ENCODE measurements at places on chromosomes 4 and X.
A peak's percentile ranks its signal among the peaks of the same experiment; 100 is the strongest.

- no peak for DNase-seq
Measured at GRCh38 chr4:186939226-186939625, 215.6 kb upstream of the FAT1 start.

- no peak for DNase-seq
Measured at GRCh38 chrX:45748369-45748774, 547.7 kb upstream of the DIPK2B start.

- DNase-seq, result peak; percentile 11
Measured at GRCh38 chrX:8971116-8971515, 62.8 kb downstream of the FAM9B start.

- no peak for DNase-seq
Measured at GRCh38 chr4:184324939-184325477, 107.3 kb upstream of the ENPP6 start.

DNA sequence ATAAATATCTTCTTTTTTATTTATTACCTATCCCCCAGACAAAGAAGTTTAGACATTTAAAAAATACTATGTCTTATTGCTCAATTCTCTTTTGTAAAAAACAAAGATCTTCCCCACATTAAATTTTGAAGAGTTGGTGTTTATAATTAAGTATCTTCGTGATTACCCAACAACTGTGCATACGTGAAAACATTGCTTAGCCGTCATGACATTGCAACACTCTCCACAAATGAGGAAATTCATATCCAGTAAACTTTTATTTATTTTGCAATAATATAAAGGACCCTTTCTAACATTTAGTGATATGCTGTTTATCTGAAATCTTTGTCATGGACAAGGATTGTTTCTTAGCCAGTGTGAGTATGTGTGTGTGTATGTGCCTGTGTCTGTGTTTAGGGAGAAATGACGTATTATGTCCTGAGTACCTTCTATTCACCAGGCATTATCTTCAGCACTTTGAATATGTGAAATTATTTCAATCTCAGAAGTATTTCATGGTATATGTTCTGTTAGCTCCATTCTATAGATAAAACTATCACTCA lies 26.1 kb upstream of the EREG start:
- DNase-seq, result no peak

- DNase-seq, result no peak
Measured at GRCh38 chr4:41881981-41882624, 53.1 kb upstream of the TMEM33 start.

GRCh38 chrX:106450405-106450804 lies 161.4 kb upstream of the RADX start:
- no peak for DNase-seq

DNA sequence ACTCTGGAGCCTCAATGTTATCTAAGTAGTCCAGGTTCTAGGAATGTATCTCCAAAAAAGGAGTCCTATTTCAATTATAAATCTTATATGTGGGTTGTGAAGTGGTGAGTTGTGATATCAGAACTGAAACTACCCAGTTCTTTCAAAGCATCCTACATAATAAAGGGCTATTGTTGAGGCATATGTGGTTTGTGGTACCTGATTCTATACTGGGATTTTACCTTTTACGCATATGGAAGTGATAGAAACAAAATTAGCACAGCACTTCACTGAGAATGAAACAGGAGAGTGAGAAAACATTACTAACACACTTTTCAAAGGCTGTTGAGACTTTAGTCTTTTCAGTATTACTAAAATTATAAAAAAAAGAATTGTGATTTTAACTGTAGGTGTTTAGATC lies 417.7 kb upstream of the GALNT7 start:
- DNase-seq, result no peak

DNA sequence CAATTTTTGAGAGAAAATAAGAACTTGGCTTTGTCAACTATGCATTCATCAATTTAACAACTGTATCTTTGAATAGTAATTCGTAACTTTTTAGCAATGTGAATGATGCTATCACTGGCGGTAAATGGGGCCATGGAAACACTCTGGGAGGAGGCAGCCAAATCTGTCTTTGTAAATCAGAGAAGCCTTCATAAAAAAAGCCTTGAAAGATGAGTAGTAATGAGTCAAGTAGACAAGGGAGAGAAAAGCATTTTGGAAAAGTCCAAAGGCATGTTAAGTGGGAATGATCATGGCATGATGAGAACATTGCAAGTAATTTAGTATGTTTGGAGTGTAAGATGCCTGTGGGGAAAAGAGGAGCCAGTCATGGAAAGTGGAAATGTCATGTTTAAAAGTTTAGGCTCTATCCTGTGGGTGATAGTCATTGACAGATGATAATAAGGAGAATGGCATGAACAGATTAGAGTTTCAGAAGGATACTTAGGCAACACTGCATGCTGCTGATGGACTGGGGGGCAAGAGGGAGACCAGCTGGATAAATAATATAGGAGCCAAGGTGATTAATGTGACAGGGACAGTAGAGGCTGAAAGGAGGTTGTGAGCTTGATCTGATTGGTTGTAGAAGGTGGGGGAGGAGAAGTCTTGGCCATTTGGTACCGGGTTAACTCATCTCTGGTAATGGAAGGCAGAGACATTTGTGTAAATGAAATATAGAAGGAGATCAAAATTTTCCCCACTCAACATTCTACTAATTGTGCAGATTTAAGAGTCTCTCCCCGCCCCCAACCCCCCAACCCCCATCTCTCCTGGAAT lies 16.3 kb downstream of the SPRY1 start:
- no peak for DNase-seq

GRCh38 chrX:46325312-46325877 lies 219.8 kb downstream of the ZNF674 start:
- no peak for DNase-seq

DNA sequence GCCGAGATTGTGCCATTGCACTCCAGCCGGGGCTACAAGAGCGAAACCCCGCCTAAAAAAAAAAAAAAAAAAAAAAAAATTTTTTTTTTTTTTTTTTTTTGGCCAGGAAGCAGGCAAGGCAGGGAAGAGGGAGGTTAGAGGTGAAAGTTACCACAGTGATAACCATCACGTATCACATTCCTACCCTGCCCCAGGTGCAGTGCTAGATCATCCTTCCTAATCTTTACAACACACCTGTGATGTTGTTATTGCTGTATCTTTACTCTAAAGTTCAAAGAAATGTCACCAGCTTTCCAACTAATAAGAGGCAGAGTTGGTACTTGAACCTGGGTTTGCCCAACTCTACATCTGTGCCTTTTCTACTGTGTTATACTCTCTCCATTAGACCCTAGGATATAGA lies 7.2 kb upstream of the LIMCH1 start:
- no peak for DNase-seq

DNA sequence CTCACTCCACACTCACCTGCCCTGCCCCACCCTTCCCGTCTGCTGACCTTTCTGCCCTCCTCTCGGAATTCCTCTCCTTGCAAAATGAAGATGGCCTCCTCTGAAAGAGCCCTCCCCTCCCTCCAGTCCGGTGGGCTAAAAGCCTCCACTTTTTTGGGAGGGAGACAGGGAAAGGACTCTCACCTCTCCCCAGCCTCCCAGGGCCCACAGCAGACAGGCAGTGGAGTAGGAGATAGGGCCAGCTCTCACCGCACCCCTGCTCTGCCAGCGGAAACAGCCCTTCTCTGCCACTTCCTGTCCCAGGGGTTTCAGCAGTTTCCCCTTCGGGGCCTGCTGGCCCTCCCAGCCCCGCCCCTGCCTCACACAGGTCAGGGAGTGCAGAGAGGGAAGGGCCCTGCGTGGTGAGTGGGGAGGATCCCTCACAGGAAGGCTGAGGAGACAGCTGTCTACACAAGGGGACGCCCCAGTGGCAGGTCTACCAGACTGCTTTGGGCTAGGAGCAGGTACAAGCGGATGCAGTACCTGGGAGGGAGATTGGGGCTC lies 18.2 kb downstream of the ELF4 start:
- DNase-seq, result no peak

DNA sequence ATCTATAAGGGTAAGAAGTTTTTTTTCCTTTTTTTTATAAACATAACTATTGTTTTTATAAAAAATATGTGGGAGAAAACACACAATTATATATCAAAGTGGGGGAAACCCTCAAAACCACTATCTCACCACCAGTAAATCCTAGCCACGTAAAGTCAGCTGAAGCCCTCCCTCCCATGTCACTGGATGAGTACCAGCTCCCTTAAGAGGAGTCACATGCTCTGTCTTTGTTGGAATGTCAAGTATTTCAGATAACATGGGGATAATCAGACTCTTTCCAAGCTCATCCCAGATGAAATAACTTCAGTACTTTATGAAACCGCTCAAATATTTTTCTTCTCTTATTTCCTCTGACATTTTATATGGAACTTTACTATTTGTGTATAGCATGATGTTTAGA lies 2.4 kb downstream of the MYOZ2 start:
- no peak for DNase-seq

DNA sequence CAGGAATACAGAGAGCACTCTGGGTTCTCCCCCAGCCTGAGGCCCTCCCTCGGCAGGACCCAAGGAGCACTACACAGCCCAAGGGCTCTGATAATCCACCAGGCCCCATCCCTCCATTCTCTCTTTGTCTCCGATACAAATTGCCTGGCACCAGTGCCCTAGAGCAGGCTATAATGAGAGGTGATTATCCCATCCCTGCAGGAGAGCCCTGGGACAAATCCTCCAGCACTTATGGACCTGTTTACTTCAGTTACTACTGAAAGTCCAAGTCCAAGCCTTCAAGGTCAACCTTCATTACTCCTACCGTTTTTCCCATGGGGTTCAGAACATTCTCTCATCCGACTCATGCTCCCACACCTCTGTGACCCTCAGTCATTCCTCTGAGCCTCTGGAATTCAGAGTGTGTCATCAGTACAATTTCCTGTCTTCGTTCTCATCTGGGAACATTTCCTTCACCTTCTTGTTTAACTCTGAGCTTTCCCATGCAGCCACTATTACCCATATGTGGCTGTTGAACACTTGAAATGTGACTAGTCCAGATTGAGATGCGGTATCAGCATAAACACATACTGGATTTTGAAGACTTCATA lies 299.0 kb downstream of the RAPGEF2 start:
- no peak for DNase-seq

GRCh38 chr4:69999420-69999819 lies 3.7 kb downstream of the STATH start:
- no peak for DNase-seq

DNA sequence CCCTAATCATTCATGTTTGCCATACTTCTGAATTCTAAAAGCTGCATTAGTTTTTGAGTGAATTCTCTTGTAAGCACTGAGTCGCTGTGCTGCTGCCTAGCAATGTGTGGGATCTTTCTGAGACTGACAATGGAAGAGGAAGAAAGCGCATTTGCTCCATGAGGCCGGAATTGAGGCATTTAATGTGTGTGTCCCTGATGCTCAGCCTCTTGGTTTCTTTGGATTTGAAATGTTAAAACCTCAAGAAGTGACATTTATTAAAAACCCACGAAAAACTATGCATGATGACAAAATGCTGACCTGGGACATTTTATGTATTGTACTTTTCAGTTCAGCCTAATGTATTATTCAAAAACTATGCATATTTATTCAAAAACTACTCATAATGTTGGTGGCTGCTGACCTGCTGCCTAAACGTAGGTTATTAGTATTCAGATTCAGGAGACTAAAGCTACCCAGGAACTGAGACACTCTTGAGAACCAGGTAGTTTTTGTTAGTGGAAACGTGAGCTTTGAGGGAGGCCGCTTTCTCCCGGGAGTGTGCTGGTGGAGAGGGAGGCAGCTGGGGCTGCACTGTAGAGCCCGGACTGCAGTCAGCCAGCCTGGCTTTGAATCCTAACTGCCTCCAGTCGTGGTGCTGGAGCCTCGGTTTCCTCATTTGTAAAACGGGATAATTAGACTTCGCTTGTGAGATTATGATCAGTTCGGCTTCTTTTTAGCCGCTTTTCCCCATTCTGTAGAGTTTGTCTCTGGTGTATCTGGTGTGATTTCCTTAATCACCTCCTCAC lies 11.3 kb downstream of the RGS12 start:
- no peak for DNase-seq

DNA sequence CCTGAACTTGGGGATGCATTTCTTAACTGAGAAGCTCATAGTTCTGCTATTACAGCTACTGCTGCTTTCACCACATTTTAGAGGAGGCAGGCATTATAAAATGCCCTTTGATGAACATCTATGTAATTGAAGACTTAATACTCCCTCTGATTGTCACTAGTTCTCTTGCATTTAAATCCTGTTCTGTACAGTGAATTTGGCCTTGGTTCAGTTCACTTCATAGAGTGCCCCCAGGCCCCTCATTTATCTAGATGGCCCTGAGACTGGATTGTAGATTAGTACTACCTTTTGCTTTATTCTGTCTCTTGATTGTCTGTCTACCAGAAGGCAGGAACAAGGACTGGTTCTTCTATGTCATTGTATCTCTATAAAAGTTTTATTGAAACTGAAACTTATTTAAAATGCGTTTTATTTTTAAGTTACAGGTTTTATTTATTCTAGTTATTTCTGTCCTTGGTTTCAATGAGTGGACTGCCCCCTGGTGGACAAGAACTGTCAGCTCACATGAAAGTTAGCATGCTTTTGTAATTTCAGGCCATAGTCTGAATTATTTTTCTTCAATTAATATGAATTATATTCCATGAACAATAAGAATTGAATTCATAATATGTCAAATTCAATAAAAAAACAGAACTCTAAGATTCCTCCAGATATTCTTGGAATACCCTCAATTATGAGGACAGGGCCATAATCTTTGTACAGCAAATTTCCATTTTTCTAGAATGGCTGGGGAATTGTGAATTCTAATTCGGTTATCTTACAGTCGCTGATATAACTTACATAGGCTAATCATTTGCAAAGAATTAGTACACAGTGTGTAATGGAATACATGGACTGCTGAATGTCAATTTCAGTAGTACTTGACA lies 47.2 kb upstream of the TMEM33 start:
- no peak for DNase-seq

DNA sequence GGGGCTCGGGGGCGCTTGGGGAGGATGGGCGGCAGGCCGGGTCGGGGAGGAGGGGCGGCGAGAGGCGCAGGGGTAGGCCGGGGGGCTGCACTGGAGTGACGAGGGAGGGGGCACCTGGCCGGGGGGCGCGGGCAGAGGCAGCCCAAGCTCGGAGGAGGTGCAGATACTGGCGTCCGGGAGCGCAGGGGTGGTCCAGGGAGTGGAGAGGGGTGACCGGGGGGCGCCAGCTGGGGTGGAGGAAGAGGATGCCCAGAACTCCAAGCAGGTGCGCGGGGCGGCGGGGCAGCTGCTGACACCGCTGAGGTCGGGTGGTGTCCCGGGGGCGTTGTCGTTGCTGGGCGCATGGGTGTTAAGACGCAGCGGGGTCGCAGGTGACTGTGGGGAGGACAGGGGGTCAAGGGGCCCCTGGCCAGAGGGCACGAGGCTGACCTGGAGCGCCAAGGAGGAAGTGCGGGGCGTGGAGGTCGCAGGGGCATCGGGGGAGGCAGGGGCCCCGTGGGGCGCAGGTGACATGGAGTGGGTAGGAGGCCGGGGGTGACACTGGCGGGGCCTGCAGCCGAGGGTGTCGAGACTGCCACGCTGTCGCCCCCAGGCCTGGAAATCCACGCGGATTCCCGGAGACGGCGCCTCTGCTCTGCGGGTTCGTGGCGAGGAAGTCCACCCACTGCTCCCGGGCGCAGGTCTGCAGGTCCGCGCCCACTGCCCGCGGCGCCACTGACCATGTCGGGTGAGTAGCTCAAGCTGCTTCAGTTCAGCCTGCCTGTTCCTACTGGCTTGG lies 928 bp downstream of the GYG2 start:
- DNase-seq, result no peak

- no peak for DNase-seq
Measured at GRCh38 chrX:15505101-15505500, 4.5 kb downstream of the BMX start.
